ENCODE measurements at places on chromosomes 7 and 10.

GRCh38 chr7:1763033-1763432, 93.0 kb downstream of the ELFN1 start:
- no peak for DNase-seq

DNA sequence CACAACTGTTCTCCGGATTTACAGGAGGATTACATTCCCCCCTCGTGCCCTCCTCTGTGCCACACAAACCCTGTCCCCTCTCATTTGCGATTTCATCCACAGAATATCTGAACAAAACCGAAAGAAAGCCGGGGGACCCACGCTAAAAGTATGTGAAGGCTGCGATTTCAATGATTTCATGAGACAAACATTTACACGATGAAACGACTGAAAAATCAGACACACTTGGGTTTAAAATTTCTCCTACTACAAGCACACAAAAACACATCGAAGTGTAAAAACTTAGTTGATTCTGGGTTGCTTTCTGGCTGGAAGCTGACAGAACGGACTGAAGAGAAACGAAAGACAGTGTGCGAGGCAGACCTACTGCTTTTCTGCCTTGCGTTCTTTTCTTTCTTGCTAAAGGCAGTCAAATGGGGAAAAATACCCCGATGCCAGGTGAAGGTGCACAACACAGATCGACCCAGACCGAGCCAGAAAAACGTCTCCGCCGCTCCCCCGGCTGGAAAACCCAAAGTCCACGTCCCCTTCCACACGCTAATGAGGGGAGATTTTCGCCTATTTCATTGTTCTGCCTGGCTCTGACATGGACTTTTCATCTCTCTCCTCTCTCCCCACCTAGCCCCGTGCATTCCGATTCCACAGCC, 1.2 kb downstream of the HIPK2 start:
- DNase-seq = no peak

GRCh38 chr10:132654708-132655661, 117.4 kb downstream of the INPP5A start:
- no peak for DNase-seq

DNA sequence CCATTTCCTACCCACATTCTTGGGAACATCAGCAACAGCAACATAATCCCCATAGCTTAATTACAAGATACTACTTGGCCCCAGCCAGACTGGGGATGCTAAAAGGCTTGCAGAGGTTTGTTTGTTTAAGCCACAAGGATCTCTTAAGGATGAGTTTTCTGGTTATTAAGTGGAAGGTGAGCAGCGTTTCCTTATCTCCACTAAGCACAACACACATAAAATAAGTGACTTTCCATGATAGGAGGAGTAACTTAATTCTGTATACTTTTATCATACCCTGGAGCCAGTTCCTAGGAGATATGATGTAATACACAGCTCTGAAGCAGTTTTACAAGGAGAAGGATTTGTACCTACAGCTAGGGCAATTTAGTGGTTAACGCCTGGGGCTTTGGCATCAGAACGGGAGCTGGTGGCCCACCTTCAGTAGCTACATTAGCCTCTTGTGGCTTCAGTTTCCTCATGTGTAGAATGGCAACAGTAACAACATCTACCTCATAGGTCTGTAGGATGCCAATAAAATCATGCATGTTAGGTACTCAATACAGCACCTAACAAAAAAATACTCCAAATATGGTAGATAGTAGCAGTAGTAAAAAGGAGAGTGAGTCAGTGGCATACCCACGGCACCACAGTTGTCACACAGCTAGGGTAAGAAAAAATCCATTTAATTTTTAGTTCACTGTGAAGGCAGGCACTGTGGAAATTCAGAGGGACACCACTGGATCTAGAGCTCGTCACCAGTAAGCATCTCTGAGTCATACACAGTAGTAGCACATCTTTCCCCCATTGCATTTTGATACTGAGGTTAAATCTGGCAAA, 55.2 kb downstream of the DOCK4 start:
- DNase-seq = no peak

GRCh38 chr10:48529331-48529730, 75.5 kb downstream of the ARHGAP22 start:
- DNase-seq = no peak

DNA sequence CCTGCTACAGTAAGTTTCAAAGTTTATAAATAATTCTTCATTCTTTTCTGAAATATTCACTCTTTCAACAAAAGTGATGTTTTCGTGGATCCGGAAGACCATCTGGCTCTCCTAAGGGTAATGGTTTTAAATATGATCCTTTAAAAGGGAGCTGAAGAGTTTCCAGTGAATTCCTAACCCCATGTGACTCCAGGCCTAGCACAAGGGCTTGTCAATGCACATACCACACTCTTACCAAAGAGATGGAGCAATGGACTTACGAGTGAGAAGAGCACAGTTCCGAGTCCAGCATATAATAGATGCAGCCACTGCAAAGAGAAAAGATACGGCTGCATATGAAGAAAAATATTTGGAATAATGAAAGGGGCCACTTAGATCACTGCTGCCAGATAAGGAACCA, 32.1 kb upstream of the GATAD1 start:
- DNase-seq = no peak

- no peak for DNase-seq
These were observed 82.7 kb upstream of the LEP start for GRCh38 chr7:128158370-128158769.

GRCh38 chr7:2118630-2119190, 114.0 kb downstream of the MAD1L1 start:
- no peak for DNase-seq

GRCh38 chr7:141454338-141454737, 96.9 kb upstream of the AGK start:
- DNase-seq = no peak

DNA sequence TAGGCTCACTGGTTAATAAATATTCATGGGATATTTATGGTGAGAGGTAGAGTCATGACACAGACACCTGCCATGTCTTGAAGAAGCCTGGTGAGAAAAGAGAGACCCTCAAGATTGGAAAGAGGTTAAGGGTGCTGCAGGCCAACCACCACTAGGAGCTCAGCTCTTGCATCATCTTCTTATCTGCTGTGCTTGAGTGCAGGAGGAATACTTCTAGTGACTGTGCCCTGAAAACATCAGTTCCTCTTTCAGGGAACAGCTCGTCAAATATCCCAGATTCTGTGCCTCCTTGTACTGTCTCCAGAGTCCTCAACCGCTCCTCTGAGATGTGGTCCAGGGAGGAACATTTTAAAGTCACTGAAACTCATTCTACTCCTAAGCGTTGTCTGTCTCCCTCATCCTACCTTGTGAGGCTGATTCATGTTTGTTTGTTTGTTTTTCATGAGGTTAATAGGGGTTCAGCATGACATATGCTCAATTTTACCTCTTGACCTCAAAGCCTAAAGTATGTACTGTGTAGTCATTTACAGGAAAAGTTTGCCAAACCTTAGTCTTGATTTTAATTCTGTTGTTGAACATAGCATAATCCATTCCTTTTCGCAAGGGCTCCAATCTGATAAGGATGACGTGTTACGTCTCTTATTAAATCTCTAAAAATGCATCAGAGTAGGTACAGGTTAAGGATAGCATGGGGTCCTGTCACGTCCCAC, 293.1 kb downstream of the C7orf25 start:
- no peak for DNase-seq

- no peak for DNase-seq
These were observed 114.0 kb downstream of the BBS9 start for GRCh38 chr7:33243319-33243881.

DNA sequence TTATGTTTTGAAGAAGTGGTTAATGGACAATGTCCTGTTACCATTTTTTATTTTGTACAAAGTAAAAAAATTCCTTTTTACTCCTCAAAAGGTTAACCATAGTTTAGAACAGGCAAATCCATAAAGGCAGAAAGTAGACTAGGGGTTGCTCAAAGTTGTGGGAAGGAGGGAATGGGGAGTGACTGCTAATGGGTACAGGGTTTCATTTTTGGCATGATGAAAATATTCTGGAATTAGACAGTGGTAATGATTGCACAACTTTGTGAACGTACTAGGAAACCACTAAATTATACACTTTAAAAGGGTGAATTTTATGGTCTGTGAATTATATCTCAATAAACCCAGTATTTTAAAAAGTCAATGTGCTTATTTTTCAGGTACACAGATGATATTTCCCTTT, 35.4 kb upstream of the CDK14 start:
- DNase-seq = no peak

DNA sequence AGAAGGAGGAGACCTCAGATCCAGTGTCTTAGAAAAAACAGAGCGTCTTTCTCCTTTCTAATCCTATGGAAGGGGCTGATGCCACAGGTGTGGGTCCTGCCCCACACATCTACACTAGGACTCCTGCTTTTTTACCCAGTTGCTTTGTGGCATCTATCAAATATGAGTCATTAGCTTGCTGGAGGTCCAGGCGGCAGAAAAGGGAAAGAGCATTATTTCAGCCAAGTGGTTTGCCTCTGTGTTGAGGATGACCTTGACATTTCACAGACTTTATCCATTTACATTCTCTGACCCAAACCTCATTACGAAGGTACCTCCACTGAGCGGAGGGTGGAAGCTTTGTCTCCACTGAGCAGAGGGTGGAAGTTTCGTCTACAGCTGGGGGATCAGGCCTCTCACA, 308.4 kb upstream of the KLF6 start:
- DNase-seq = no peak

GRCh38 chr10:24680647-24681524, 42.8 kb downstream of the ARHGAP21 start:
- DNase-seq = no peak

- no peak for DNase-seq
These were observed 122.2 kb downstream of the PDE1C start for GRCh38 chr7:31948029-31948428.

- DNase-seq = no peak
These were observed 71.5 kb downstream of the XPNPEP1 start for GRCh38 chr10:109851616-109852474.

GRCh38 chr10:114962441-114962840, 24.4 kb downstream of the TRUB1 start:
- DNase-seq = no peak

GRCh38 chr10:80599424-80599847, 61.7 kb downstream of the SH2D4B start:
- DNase-seq = peak; percentile 80

DNA sequence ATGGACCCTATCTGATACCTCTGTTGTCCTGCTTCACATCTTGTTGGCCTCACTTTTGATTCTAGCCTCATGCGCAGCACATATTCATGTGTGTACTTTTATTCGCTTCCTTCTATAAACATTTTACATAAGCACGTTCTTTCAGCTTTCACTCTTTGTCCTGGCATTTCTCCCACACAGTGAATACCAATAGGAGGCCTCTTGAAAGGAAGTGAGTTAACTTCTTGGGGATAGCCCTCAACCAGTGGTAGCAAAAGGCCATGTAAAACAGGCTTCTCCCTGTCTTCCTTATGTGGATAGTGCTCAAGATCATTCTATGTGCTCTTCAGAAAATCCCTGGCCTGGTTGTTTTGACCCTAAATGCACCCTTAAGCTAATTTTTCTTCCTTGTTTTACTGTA, 633.9 kb upstream of the MBL2 start:
- DNase-seq = no peak

- DNase-seq = no peak
These were observed 56.8 kb upstream of the LANCL2 start for GRCh38 chr7:55308186-55308929.

DNA sequence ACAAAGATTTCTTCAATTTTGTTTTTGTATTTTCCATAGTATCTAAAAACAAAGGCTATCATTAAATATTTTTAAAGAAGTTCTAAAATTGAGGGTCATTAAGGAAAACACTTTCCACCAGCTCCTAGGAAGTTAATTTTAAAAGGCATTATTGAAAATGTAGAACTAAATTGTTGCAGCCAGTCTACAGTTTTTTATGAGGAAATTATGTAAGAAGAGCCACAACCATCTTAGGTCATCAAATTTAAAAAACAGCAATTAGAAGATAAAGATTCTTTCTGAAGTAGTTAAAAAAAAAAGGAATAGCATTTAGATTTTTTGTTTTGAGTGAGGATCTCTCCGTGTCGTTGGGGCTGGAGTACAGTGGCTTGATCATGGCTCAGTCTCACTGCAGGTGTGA, 161.7 kb downstream of the NRBF2 start:
- DNase-seq = no peak

GRCh38 chr10:822661-823367, 108.7 kb downstream of the LARP4B start:
- DNase-seq = no peak

GRCh38 chr10:26361971-26362370, 76.2 kb upstream of the APBB1IP start:
- DNase-seq = no peak

DNA sequence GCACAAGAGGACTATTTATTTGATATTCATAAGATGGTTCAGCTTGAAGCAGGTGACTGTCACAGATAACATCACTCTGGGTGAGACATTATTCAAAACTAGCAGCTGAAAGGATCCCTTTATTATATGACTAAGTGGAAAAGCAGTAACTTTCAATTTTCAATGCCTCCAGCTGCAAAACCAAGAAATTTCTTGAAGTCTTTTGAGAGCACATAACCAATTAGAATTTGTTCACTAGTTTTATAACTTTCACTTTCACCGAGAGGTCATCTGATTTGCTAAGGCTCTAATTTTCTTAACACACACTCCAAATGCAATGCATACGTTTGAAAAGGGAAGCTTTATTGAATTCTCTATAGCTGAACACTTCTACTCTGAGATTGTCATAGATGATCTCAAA, 88.6 kb upstream of the KLF14 start:
- DNase-seq = no peak

DNA sequence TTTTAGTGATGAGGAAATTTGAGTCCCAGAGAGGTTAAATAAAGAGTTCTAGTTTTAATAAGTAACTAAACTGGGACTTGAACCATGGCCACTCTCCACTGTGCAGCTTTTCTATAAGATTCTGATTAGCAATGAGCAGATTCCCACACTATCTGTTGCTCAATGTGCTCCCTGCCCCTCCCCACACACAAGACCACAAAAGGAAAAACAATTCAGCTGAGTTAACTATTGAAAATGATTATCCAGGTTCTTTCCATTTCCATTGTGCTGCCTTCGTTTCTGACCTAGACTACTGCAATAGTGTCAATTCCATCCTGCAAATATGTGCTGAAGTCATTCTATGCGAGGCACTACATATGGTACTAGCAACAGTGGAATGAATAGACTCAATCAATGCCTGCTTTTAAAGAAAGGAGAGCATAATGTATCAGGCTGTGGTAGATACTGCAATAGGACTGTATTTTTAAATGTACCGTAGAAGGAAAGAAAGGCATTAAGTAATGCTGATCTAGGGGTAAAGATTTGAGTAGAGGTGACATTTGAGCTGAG, 97.0 kb downstream of the SEMA3C start:
- no peak for DNase-seq

GRCh38 chr10:113435881-113436280, 117.0 kb upstream of the HABP2 start:
- DNase-seq = no peak

- DNase-seq = no peak
These were observed 3.1 kb downstream of the VSIR start for GRCh38 chr10:71770255-71770654.

DNA sequence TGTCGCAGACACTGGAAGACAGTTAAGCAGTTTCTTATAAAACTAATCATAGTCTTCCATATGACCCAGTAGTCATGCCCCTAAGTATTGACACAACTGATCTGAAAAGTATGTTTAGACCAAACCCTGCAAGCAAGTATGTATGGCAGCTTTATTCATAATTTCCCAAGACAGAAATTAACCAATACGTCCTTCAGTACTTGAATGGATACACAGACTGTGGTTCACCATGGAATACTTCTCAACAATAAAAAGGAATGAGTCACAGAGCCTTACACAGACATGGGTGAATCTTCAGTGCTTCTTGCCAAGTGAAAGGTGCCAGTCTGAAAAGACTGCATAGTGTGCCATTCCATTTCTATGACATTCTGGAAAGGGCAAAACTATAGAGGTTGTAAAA, 50.2 kb upstream of the AKR1E2 start:
- no peak for DNase-seq
